GM04503 (cell line): ENCODE measurements at places on chromosomes 4 and X.

DNA sequence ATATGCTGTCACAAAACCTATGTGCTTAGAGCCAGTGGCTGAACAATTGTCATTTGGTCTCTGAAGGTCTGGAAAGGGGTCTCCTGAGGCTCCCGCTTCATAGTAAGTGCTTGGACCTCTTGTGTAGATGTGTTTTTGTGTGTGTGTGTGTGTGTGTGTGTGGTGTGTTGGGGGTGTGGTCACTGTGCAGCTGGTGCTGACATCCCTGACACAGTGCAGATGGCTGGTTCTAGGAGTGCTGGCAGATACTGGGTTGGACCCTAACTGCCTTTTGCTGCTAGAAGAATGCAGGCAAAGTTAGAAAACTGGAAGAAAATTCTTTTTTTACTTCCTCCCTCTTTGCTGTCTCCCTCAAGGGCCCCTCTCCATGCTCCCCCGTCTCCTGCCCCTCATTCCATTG lies 1872.6 kb downstream of the ARAP2 start:
- DNase-seq, result no peak

- no peak for DNase-seq
Observed at GRCh38 chrX:110420771-110421499, 62.3 kb downstream of the RTL9 start.

DNA sequence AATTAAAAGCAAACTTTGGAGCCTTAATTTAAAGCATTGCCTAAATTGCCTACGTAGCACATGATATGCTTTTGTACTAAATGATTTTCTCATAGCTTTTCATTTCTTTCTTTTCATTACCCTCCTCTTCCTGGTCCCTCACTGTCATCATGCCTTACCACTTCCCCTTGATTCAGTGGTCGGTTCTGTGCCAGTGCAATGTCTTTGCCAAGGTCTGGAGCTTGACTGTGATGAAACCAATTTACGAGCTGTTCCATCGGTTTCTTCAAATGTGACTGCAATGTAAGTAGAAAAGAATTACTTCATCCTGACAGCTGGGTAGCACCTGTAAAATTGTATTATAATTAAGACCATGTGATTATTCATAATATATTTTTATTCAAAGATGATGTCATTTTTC lies 72.5 kb downstream of the C4orf46 start:
- DNase-seq, result no peak

- no peak for DNase-seq
Observed at GRCh38 chr4:168527560-168527959, 30.7 kb downstream of the PALLD start.

GRCh38 chrX:84153538-84153937 lies 34.5 kb downstream of the RPS6KA6 start:
- no peak for DNase-seq

GRCh38 chrX:67636532-67636931 lies 92.7 kb downstream of the AR start:
- no peak for DNase-seq

GRCh38 chrX:155259752-155260151 lies 4.5 kb downstream of the RAB39B start:
- DNase-seq, result no peak

GRCh38 chr4:94758700-94759399 lies 1.1 kb downstream of the BMPR1B start:
- DNase-seq, result no peak

GRCh38 chr4:130922955-130923354 lies 1827.0 kb downstream of the C4orf33 start:
- no peak for DNase-seq

- no peak for DNase-seq
Observed at GRCh38 chr4:8278421-8279287, 9.1 kb downstream of the HTRA3 start.

DNA sequence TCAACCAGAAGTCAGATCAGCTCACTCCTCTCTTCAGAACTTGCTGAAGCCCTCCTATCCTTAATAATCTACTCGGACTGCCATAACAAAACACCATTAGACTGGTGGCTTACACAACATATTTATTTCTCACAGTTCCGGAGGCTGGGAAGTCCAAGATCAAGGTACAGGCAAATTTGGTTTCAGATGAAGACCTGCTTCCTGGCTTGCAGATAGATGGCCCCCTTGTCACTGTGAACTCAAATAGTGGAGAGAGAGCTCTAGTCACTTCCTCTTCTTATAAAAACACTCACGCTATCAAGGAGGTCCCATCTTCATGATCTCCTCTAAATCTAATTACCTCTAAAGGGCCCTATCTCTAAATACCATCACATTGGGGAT lies 125.1 kb downstream of the CAMK2D start:
- no peak for DNase-seq

DNA sequence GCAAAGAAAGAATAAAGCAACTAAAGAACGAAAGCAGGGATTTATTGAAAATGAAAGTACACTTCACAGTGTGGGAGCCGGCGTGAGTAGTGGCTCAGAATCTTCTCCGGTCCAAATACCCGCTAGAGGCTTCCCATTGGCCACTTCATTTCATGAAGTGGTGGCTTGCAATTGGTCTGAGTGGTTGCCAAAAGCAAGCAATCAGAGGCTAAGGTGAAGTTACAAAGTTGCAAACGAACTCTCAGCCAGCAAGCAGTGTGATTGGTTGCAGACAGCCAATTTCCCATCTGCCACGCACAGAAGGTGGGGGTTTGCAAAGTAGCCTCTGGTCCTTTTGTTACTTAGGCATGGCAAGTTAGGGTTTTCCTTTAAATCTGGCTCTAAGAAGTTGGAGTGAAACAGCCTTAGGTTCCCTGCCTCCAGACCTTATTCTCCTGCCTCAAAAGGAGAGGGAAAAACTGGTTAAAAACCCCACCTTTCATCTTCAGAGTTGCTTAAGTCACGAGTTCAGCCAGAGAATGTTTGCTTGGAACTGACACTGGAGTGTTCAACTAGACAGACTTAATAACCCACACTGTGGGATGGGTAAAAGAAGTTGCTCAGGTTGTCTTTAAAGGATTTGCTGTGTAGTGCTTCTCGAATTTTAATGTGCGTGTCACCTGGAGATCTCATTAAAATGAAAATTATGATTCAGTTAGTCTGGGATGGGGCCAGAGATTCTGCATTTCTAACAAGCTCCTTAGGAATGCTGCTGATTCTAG lies 6.9 kb upstream of the CLOCK start:
- peak; percentile 42 for DNase-seq

GRCh38 chr4:128303986-128304385 lies 16.4 kb upstream of the PGRMC2 start:
- no peak for DNase-seq
